ENCODE measurements at places on chromosomes 4 and X.

DNA sequence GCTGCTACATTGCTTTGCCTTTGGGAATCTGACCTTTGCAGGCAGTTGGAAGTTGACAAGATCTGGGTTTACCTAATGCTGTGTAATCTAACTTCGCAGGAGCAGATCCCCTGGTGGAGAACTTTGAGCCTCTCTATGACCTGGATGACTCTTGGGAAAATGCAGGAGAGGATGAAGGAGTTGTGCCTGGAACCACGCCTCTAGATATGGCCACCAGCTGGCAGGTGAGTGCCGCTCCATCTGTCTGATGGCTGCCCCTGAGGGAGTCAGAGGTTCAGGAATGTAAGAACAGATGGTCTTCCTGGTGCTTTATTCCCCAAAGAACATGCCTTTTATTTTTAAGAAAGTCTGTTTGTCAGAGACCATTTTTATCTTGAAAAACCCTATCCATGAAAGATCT, 109.3 kb downstream of the NFKB1 start:
- DNase-seq = no peak

DNA sequence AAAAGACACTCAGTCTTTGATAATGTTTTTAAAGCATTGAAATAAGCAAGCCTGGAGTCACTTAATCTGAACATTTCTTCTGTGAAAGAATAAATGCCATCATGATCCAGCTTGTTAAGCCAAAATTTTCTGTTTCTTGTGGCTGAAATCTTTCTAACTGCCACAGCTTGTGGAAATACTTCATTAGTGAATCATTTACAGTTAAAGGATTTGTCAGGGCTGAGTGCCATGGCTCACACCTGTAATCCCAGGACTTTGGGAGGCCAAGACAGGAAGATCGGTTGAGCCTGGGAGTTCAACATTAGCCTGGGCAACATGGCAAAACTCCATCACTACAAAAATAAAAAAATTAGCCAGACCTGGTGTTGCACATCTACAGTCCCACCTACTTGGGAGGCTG, 93.3 kb upstream of the PDE5A start:
- DNase-seq = no peak

- DNase-seq = no peak
These were observed 87.0 kb downstream of the RNF150 start for GRCh38 chr4:141046255-141046654.

DNA sequence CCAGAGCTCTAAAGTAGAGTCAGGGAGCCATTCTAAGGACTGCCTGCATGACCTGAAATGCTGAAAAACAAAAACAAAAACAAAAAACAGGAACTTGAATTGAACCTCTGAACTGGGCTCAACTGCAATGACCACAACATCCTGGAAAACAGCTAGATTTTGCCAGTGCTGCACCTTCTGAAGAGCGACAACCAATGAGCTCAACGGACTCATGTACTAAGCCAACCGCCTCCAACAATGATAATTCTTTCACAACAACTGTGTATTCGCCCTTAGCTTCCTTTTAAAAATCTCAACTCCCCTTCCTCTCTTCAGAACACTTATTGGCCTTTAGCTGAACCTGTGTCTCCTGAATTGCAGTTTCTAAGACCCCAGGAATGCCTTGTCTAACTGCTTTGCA, 69.8 kb downstream of the HAUS3 start:
- no peak for DNase-seq

DNA sequence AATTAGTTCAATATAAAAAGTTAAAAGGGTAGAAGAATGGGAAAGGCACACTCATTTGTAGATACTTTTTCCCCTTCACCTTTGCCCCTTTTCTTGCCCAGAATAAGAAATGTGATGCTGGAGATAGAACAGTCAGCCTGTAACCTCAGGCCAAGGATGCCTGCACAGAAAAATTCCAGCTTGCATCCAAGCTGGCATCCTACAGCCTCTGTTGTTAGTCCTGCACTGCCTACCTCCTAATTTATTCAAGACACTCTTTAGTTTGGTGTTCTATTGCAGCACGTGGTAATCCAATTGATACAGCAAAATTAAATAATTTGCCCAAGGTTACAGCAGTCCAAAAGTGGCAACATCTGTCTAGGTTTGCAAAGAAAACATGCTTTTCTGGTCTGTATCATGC, 9.7 kb upstream of the USO1 start:
- DNase-seq = no peak

DNA sequence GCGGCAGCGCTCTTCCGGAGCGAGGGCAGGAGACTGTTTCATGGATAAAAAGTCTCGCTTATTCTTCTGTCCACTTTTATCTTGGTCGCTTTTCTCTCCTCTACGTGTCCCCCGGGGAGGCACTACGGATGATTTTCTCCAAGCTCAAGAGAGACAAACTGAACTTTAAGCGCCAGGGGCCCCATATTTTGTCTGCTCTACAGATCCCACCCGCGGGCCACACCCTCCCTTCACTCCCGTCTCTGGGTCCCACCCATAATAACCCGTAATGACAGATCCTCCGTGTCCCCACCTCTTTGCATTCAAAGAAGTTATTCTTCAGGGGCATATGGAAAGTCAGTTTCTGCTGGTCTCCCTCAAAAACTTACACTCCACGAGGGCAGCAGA, at the start of gene CORIN:
TSS of gene CORIN (minus strand) at position 160 of the 387 bp plus-strand sequence. CDS start at position 42, 118 bp downstream.
- DNase-seq = no peak

GRCh38 chr4:84413976-84414375, 85.1 kb downstream of the NKX6-1 start:
- no peak for DNase-seq

GRCh38 chr4:117814277-117815246, 219.7 kb upstream of the NDST3 start:
- DNase-seq = no peak

DNA sequence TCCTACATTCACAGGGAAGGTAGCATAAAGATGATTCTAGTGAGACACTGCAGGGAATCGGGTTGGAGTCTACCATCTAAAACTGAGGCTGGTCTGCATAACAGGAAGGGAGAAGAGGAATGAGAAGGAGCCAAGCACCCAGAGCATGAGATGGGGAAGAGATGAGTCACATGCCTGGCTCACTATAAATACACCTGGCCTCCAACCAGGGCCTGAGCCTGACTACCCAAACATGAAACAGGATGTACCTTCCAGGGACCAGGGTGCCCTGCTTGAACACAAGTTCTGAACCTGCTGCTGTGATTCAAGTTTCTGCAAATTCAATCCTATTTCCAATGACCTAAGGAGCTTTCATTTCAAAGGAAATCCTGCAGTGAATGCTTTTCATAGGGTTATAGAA, 24.9 kb downstream of the CD99L2 start:
- no peak for DNase-seq

- no peak for DNase-seq
These were observed 40.9 kb upstream of the MAN2B2 start for GRCh38 chr4:6534050-6534449.

- DNase-seq = no peak
These were observed 62.3 kb upstream of the SMARCA5 start for GRCh38 chr4:143451186-143451585.

GRCh38 chrX:38845426-38845825, 44.2 kb downstream of the MID1IP1 start:
- DNase-seq = no peak

DNA sequence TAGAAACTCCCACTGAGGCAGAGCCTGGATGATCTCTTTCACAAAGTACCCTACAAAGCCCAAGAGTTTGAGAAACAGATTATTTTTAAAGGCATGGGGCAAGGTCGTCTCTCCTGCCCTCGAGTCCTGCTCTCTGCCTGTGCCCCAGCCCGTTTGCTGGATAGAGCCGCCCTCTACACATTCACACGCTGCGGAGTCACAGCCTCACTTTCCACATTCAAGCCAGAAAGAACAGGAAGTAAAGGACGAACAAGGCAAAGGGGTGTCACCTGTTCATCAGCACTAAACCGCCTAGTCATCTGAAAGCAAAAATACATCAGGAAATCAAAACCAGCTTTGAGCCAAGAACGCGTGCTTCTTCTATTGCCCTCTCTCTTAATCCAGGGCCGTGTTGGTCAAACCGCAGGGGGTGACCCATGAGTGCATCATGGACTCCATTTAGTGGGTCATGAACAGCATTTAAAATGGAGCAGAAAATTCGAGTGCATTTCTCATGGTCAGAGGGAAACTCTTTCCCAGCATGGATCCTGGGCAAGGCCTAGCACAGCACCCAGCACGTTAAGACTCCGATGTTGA, 83.4 kb downstream of the PHKA2 start:
- no peak for DNase-seq

DNA sequence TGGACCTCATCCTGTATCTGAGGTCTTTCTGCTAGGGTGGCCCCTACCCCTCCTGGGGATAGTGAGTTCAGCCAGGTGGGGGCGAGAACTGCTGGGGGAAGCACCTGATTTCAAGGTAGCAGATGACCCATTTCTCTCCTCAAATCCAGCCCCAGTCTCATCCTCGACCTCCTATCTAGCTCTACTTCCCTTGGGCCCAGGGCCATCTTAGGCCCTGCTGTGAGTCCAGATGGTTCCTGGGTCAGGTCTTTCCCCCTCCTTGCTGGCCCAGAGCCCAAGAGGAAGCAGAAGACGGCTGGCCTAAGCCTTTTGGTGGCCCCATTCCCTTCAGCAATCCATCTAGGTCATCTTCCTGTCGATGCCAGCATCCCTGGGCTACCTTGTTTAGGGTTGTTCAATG, 3.3 kb downstream of the CDK16 start:
- no peak for DNase-seq

- DNase-seq = no peak
These were observed 40.1 kb downstream of the SHOX start for GRCh38 chrX:670645-671044.

DNA sequence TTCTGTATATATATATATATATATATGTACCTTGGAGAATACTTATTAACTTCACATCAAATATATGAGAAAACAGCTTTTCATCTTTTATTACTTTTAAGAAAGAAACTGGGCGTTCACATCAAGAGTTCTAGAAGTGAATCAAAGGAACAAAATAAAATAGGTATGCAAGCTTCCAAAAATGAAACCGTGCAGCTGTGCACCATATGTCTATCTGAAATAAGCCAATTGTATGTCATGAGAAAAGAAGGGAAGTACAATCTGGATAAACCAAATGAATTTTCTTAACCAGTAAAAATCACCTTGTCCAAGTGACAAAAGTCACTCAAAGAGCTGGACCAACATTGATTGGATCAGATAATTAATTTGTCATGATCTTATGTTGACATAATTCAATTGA, 405.4 kb upstream of the TECRL start:
- no peak for DNase-seq

DNA sequence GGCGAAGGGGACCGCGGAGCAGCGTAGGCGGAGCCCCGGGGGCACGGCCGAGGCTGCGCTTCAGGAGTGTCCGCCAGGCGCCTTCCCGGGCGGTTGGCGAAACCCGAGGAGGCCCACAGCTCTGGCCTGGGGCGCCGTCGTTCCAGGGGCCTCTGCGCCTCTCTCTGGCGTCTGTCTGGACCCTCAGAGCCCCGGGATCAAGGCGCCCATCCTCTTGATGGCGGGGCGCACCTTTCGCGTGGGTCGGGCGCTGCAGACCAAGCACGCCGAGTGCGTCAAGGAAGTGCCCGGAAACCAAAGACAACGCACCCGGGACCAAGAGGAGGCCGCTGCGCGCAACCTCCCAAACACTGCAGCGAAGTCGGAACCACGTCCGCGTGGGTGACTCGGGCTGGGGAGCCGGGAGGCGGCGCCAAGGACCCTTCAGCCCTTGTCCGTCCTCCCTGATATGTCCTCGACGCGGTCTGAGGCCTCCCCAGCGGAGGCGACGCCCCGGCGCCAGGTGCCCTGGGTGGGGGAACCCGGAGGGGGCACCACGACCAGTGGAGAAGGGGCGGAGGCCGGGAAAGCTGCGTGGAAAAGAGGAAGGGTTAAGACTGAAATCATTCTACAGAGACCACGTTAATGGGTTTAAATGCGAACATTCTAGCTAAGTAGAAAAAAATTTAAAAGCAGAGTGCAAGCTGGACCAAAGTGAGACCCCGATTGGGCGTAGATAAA, 9.9 kb downstream of the HMX1 start:
- no peak for DNase-seq

DNA sequence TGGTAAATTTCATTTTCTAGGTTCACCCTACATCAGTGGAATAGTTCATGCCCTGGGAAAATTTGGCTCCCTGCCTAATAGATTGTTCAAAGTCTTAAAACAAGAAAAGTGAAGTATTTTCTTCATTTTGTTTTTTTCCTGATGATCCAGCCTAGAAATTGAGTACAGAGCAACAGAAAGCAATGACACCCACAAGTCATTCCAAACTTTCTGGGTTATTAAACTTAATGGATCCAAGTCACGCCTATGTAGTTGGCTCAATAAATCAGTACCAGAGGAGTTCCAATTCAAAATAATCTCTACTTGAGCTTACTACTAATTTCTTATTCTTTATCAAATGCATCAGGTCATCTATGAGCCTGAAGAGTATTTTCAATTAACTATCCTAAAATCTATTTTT, 937.6 kb upstream of the SLIT2 start:
- DNase-seq = no peak

DNA sequence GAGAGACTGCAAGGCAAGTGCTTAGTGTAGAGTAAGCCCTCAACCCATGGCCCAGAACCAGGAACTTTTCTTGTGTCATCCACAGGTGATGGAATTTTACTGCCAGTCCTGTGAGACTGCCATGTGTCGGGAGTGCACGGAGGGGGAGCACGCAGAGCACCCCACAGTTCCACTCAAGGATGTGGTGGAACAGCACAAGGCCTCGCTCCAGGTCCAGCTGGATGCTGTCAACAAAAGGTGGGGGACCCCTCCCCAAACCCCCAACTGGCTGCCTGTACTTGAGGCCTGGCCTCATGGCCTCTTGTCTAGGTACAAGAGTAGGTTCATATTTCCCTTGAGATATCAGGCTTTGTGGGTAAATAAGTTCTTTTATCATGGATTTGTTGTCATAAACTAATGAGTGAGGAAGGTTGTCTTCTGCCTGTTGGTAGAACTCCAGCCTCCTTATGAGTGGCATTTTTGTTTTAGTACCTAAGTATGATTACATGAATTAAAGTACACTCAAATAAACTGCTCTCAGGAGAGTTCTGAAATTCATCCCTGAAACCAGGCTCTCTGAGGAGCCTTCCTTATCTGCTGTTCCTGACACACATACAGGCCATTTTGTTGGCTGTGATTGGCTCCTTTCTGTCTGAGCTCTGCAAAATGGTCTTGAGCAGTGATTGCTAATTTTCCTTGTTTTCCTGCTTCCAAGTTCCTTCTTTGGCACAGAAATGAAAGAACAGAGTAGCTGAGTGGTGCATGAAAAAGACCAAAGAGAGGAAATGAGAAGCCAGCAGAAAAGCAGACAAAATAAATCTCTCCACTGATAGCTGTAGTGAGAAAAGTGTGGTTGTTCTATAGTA, 51.4 kb upstream of the MND1 start:
- DNase-seq = no peak

- DNase-seq = peak; percentile 70
These were observed at the start of gene NBDY for GRCh38 chrX:56729152-56729850. Gene NBDY (plus strand): TSS chrX:56729243. CDS start chrX:56729354, 111 bp downstream.

GRCh38 chr4:14233126-14233525, 605.6 kb upstream of the BOD1L1 start:
- no peak for DNase-seq

GRCh38 chrX:72026341-72027023, 105.2 kb downstream of the RTL5 start:
- no peak for DNase-seq

GRCh38 chrX:9164533-9165426, 130.9 kb upstream of the FAM9B start:
- no peak for DNase-seq
